AG10803 (cell line): ENCODE measurements at places on chromosomes 6 and 20.

GRCh38 chr6:36368921-36369865 lies 18.3 kb downstream of the ETV7 start:
- DNase-seq: peak; percentile 99

- peak; percentile 37 for DNase-seq
Observed at GRCh38 chr6:101722471-101722870, 329.0 kb downstream of the GRIK2 start.

GRCh38 chr6:41637194-41638001 lies 870 bp upstream of the MDFI start:
- DNase-seq: no peak

DNA sequence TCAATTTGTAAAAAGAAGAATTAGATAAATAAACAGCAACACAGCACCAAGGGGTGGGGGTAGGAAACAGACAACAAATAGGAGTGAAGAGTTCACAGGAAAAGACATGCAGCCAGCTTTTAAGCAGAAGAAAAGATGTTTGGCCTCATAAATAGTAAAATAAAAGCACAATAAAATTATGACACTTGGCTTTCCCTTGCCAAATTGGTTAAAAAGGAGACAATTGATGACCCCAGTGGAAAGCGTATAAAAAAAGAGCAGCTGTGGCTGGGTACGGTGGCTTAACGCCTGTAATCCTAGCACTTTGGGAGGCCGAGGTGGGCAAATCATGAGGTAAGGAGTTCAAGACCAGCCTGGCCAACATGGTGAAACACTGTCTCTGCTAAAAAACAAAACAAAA lies 29.1 kb downstream of the BCAS1 start:
- DNase-seq: no peak

DNA sequence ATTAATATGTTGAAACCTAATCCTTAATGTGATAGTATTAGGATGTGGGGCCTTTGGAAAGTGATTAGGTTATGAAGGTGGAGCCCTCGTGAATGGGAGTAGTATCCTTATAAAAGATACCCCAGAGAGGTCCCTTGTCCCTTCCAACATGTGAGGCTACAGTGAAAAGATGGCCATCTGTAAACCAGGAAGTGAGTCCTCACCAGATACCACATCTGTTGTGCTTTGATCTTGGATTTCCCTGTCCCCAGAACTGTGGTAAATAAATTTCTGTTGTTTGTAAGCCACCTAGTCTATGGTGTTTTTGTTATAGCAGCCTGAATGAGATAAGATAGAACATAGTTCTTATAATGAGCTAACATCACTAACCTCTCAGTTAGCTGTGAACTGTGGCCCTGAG lies 16.6 kb upstream of the CALHM6 start:
- DNase-seq: no peak

- no peak for DNase-seq
Observed at GRCh38 chr20:7496394-7496991, 443.8 kb downstream of the HAO1 start.

- DNase-seq: no peak
Observed at GRCh38 chr6:46135176-46135575, 5.4 kb downstream of the ENPP4 start.

DNA sequence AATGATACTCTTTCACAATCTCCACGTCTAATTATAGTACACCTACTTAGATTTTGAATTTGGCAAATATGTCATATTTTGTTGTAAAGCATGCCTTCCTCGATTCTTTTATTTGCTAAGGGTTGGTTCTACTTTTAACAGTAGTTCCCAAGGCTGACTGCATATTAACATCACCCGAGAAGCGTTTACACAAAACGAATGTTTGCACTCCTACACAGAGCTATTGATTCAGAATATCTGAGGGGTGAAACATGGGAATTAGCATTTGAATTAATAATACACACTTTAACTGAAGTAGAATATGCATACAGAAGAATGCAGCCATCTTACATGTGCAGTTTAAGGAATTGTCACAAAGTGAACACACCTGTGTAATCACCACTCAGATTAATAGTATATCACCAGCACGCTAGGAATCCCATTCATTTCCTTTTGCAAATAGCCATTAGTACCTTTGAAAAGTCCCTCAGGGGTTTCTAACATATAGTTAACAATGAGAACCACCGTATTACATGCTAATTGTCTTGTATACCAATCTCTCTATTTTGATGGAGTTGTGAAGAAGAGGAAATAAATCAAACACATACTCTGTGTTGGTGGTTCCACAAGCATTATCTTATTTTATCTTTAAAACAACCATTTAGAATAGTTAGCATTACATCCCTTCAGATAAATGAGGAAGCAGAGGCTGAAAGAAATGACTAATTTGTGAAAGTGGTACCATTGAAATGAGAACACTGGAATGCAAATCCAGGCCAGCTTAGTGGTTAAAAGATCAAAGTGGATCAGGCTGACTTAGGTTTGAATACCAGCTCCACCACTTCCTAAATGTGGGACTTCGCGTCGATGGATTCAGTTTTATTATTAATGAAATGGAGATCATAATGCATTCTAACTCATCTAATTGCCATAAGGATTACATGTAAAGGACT lies 317.6 kb downstream of the HDGFL1 start:
- DNase-seq: peak; percentile 75

DNA sequence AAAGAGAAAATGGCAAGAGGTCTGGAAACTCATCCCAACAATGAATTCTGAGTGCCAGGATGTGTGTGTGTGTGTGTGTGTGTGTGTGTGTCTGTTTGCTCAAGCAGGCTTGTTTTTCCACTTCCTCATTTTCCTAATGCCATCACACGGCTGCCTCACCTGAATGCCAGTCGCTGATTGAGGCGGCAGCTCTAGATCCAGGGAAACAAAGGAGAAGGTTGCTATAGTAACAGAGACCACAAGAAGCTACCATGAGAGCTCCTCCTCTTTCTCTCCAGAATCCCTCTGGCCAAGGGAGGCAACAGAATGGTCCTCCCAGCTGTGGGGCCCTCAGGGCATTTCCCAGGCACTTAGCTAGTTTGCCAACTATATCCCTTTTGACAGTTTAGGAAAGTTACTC lies 241.1 kb upstream of the TSHZ2 start:
- DNase-seq: no peak

DNA sequence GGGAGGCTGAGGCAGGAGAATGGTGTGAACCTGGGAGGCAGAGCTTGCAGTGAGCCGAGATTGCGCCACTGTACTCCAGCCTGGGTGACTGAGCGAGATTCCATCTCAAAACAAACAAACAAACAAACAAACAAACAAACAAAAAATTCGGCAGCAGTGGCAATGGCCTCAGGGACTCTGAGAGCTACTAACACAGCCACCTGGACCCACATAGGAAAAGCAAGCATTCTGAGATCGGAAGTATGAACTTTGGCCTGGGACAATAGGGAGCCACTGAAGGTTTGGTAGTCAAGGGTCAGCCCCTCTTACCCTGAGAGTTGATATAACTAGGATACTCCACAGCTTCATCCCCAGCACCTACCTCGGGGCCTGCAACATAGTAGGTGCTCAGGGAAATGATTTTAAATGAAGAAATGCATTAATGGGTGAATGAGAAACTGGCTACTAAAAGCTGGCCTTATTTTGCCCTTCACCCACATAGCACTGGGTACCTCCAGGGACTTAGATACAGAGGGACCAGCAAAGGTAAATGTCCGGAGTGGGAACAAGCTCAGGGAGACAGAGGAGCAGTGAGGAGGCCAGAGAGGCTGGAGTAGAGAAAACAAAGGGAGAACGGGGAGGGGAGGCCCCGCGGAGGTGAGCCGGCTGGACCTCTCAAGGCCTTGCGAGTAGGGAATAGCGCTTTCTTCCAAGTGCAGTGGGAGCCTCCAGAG lies 46.6 kb upstream of the PTGIS start:
- DNase-seq: no peak

- no peak for DNase-seq
Observed at GRCh38 chr6:26457264-26457805, 420 bp upstream of the BTN2A1 start.

DNA sequence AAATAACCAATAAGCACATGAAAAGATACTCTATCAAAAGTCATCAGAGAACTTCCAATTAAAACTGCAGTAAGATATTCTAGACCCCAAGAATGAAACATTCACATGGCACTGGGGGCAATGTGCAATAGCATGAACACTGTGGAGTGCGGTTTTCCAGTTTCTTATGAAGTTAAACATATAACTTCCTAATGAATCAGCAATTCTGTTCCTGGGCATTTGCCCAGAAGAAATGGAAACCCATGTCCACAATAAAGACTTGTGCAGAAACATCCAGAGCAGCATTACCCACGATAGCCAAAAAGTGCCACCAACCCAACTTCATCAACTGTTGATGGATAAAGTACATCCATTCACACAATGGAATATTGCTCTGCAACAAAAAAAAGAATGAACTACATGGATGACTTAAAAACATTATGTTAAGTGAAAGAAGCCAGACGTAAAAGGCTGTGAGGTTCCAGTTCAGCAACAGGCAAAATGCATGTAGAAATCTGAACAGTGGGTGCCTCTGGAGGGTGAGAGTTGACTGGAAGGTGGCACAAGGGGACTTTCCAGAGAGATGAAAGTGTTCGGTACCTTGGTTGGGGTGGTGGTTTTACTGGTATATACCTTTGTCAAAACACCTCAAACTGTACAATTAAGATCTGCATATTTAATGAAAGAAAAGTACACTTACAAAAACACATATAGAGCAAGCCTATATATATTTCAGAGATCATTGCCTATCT lies 207.2 kb upstream of the ECI2 start:
- DNase-seq: no peak

DNA sequence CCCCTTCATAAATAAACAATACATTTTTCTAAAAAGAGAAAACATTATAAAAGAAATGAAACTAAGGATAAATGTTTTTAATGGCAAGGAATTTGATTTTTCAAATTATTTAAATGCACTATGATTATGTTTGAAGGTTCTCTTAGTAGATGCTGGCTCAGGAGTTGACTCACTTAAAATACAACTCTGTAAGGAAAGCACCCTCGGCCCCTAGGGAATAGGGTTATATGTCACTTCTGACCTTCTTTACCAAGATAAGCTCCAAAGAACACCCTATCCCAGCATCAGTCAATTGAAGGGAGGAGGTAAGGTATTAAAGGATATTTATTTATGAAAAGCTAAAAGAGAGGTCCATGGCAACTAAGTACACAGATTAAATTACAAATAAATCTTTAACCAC lies 6.8 kb downstream of the SNAP91 start:
- DNase-seq: no peak

DNA sequence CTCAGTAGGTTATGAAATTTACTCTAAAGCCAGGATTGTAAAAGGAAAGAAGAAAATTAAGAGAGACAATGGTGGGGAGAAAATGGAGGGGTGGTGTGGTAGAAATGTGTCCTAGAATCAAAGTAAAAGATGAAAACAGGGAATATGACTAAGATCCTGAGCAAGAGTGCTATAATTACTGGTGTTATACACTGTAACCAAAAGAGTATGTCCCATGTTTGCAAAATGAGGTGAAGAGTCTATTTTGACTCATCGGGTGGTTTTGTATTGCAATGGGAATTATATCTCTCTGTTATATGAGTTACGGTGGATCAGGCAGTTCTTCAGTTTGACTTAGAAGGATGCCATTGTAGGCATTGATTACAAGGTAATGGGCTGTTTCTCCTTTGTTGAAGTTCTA lies 8.5 kb downstream of the L3MBTL3 start:
- no peak for DNase-seq
